Kidney (tissue), 22 donors: ENCODE measurements at places on chromosomes 2 and 18. TPM values are rescaled to one million over a fixed set of nuclear protein-coding genes. Genes with fewer than 3 reads are reported as not detected.

Gene WDCP
- total RNA-seq = 11.7 TPM

Gene CCDC102B
- total RNA-seq = 6.8 TPM

Gene ADAM23
- 1.0 TPM for total RNA-seq

Gene CROCC2
- total RNA-seq = 0.13 TPM

Gene ZRANB3
- total RNA-seq = 6.4 TPM

Gene SNED1
- 42.1 TPM for total RNA-seq

Gene CXXC1
- total RNA-seq = 88.7 TPM

Gene IL18R1
- 14.9 TPM for total RNA-seq

Gene NEU4
- total RNA-seq = 0.76 TPM

Gene ACKR3
- total RNA-seq = 8.7 TPM

Gene IL1R1
- 95.9 TPM for total RNA-seq

Gene DSC1
- total RNA-seq = not detected

Gene PLGLB2
- not detected for total RNA-seq
